ENCODE measurements at places on chromosomes 6 and 20.

GRCh38 chr20:21796059-21796458 is 90.6 kb downstream of the PAX1 start:
- DNase-seq, result peak; percentile 49

DNA sequence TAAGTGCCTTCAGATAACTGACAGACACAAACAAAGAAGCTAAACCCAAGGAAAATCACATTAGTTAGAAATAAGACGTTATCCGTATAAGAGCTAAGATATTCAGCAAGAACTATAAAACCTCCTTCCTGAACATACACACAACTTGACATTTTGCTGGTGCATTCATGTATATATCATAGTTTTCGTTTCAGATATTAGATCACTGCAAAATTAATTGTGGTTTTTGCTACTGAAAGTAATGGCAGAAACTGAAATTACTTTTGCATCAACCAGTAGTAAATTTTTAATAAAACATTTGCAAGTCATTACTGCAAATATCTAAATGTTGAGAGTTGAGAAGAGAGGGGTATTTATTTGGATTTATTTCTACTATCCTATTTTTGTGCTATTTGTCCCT is 26.1 kb upstream of the KCNQ5 start:
- no peak for DNase-seq

DNA sequence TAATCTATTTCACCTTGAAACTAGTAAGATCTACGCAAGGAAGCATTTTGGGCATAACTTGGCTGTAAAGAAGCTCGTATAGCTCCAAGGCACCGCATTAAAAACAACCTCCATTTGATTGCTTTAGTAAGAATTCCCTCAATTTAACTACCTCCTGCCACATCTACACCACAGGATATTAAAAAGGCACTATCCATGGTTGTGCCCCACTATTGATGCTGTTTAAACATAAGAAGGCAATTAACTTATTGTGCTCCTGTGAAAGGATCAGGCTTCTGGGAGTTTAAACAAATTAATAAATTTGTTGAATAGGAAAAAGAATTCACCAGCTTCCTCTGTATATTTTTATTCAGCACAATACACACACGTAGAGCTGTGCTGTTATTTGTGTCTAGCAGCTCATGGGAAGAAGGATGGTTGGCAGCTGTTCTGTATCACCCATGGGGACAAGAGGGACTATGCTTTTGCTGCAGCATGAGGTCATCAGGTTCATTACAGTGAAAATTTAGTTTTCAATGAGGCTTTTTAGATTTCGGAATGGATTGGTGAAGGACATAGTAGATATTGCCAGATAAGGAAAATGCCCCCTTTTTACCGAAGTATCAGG is 513.3 kb downstream of the HAO1 start:
- DNase-seq, result no peak

DNA sequence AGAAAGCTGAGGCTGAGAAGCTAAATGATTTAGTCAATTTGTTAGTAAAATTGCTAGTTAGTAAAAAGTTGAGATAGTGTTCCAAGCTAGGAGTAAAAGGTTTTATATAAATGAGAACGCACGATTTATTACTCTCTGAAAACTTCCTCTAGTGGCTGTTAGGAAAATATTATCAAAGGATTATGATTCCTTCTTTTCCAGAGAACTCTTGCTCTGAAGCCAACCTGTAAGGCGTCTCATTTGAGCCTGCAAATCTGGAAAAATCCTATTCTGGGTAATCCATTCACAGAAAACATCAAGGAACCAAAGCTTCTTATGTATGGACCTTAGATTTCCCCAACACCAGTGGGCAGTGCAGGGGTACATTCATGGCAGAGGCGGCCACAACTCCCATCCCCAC is 252.7 kb downstream of the SOD2 start:
- DNase-seq, result no peak

DNA sequence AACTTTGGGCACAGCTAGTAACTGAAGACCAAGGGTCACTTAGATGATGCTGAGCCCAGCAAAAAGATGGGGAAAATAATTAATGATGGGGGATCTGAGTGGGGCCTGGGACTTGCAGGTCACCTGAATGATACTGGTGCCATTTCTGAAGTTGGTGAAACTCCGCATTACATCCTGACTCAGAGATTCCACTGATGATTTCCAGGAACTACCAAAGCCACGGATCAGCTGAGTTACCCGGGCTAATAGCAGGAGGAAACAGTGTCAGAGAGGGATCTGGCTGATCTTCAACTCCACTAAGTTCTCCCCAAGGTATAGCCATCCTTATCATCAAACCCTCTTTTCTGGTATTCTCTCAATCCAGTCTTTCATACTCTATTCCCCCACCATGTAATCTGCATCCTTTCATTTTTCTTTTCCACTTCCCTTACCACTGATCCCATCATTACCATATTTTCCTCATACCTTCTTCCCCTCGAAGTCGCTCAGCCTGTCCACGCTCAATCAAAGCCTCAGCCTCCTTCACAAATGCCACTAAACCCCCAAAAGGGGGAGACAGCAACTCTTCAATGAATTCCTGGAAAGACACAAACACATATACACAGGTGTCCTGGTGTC is 20.2 kb downstream of the VPS52 start:
- DNase-seq, result no peak

GRCh38 chr6:1031720-1032119 is 280.2 kb upstream of the FOXQ1 start:
- DNase-seq, result no peak

DNA sequence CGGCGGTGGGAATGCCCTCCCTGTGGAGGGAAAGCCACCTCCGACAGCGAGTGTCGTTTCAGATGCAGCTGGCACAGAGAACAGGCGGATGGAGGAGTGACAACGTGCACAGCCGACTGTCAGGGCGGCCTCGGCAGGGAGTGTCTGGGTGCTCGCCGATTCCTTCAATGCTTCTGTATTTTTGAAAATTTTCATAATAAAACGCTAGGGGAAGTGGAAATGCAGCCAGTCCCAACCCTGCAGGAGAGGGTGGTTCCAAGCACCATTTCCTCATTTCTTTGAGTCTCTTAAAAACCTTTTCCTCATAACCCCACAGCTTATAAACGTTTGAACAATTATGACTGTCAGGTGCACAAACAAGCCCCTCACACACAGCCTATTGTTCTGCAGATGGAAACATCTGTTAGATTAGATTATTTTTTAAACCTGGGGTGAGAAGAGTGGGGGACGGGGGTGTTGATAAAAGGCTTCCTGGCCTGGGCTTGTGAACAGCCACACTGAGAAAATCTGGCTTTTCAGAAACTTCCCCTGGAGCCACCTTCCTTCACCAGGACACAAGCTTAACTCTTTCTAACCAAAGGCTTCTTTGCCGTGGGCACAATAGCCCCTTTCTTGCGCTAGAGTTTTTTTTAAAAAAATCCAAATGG is 228.9 kb downstream of the ANKRD60 start:
- DNase-seq, result peak; percentile 77

DNA sequence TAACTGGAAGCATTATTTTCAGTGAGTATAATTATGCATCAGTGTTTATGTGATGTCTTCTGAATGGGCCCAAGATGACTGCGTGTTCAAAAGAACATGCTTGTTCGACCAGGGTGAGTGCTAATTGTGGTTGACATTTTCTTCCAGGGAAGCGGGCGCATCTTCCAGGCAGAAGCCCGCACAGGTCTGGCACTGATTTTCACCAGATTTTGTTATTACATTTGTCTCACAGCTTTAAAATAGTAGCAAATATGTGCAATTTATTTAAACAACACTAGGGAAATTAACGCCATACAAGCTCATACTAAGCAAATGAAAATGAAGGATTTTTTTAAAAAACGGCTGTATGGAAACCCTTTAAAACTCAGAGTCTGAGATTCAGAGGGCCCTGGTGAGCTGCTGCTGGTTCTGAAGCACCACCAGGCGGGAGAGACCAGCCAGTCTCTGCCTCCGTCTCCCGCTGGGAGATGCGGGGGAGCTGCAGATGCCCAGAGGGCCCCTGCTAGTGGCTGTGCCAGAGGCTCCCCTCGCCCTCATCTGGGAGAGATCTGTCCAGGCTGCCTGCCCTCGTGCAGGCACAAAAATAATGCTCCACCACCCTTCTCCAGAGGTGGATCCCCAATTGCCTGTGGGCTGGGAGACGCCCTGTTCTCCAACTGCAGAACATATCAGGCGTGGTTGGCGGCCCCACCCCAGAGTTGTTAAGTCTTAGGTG is 297.0 kb downstream of the TAF4 start:
- no peak for DNase-seq

DNA sequence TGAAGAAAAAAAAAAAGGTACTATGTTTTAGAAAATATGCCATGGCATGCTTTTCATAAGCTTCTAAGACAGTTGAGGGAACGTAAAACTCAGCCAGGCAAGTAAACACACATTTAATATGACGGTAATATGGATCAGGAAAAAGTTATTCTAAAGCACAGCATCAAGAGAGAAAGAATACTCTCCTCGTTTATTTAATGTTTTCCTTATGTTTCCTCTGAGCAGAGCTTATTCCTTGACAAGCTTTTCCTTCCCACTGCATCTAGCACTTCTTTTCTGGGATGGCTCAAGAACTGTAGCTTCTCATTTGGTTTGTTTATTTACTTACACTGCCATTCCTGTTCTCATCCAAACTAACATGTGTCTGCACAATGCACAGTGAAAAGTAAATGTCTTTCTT is 2.7 kb upstream of the RSPO3 start:
- DNase-seq, result no peak

DNA sequence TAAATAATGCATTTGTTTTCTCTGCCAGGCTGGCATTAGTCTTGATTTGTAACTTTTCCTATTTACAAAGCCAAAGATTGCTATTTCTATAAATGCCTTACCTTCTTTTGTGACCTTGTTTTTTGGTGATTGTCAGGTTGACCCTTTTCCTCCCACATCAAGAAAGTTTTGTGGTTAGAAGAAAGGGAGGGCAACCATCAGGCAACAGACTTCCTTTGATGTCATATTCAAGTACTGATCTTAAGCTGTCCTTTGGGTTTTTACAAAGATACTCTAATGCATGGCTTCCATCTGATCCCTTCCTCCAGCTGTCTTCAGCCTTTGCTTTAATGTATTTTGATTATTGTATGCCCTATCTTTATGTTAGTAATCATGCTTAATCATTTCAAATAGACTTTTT is 23.9 kb downstream of the RNF217 start:
- DNase-seq, result no peak

GRCh38 chr20:24629668-24630067 is 160.2 kb downstream of the SYNDIG1 start:
- DNase-seq, result no peak

DNA sequence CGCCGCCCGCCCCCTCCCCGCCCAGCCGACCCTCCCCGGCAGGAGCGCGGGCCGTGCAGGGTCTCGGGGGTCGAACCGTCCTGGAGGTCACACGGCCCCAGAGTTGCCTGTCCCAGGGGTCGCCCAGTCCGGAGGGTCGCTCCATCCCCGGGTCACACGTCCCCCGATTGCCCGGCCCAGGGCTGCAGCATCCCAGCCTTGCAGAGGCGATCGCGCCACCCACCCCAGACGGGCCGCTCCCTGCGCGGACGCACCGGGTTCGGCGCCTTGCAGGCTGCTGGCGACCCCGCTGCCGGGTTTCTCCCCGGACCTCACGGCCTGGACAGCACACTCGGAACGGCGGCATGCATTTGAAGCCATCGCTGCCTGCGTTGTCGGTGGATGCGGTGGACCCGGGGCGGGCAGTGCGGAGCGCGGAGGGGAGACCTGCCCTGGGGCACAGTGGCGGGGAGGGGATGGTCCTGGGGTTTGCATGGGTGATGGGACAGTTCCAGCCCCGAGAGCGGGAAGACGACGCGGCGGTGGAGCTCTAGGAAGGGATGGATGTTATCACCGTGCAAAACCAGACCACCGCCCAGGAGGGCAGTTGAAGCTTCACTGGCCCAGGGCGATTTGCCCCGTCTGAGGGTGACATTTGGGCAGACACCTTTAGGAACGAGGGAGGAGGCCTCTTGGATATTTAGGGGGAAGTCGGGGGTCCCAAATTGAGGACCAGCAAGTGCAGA is 22.7 kb upstream of the FRMD1 start:
- no peak for DNase-seq

DNA sequence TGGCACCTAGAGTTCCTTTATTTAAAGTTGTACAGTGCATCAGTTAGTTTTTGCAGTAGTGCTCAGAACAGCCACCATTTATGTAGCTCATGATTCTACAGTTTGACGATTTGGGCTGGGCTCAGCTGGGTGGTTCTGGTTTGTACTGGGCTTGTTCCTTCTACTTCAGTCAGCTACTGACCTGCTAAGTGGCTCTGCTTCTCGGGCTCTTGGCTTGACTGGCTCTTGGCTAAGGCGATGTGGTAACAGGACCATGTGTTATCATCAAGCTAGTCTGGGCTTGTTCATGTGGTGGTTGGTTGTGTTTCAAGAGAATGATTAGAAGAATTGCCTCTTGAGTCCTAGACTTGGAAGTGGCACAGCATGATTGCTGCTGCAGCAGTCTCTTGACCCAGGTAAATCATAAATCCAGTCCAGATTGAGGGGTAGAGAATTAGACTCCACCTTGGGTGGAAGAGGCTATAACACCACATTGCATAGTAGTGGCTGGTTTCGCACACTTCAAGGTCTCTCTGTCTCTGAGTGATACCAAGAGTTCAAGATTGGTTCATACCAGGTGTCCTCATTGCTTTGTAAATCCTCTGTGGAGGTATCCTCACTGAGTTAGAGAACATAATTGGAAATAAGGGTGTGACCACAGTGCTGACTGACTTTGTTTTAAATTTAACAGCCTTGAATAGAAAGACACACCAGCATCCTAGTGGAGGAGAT is 253.0 kb downstream of the ARID1B start:
- no peak for DNase-seq

GRCh38 chr6:150752409-150752808 is 113.1 kb upstream of the MTHFD1L start:
- DNase-seq, result no peak

DNA sequence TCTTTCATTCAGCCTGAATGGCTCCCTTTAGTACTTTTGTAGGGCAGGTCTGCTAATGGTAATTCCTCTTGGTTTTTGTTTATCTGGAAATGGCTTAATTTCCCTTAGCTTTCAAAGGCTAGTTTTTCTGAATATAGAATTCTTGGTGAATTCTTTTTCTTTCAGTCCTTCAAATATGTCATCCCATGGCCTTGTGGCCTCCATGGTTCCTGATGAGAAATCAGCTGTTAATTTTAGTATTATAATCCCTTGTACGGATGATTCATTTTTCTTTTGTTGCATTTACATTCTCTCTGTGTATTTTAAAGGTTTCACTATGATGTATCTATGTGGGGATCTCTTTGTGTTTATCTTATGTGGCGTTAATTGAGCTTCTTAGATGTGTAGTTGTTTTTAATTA is 179.6 kb upstream of the ARG1 start:
- no peak for DNase-seq

GRCh38 chr6:30447237-30447636 is 42.1 kb upstream of the HLA-E start:
- DNase-seq, result peak; percentile 69

- DNase-seq, result no peak
Measured at GRCh38 chr6:73156793-73157767, 68.2 kb downstream of the KHDC1L start.

GRCh38 chr20:38147163-38147562 is 17.9 kb downstream of the TGM2 start:
- DNase-seq, result no peak

DNA sequence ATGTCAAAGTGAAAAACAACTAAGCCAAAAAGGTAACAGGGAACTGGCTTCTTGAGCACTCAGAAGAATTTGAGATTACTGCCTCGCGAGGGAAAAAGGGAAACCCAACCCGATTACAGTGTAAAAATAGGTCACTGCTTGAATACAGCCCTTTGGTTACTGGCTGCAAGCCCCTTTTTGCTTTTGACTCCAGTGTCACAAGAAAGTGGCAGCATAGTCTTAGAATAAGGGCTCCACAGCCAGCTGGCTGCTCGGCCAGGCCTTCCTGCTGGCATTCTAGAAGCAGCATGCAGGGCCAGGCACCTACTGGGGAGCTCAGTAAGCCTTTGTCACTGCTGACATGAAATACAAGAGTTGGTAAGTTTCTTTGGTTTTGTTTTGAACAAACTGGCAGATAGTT is 83.0 kb downstream of the ZHX3 start:
- DNase-seq, result no peak

Measured in SK-MEL-5 (cell line).